ENCODE measurements at places on chromosomes 4 and X.

DNA sequence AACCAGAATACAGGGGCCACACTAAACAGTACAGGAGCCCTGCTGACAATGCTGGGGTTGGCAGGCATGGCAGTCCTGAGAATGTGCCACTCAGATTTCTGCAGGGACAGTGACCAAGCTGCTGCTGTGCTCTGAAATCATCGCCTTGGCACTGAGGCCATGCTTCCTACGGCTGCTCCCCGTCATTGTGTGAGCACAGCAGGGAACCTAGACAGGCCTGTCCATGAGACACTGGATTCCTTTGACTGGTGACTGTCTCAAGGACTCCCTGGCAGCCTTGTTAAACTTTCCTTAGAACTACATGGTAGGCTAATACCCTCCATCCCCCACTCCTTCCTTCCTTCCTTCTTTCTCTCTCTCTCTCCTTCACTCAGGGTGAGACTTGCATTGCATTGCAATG is 111.4 kb downstream of the LUZP4 start:
- no peak for DNase-seq

DNA sequence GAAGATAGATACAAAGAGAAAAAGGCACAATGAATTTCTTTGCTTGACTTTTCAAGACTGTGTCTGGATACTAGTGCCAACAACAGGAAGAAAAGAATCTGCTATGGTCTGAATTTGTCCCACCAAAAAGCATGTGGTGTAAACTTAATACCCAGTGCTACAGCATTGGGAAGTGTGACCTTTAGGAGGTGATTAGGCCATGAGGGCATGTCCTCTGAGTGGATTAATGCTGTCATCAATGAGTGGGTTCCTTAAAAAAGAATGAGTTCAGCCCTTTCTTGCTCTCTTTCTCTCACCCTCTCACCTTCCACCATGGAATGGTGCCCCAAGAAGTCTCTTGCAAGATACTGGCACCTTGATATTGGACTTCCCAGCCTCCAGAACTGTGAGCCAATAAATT is 155.7 kb upstream of the GPRIN3 start:
- DNase-seq: no peak

GRCh38 chrX:75365243-75365975 is 91.5 kb downstream of the UPRT start:
- no peak for DNase-seq

- DNase-seq: no peak
Measured at GRCh38 chrX:95889279-95889678, 795.4 kb upstream of the DIAPH2 start.

- no peak for DNase-seq
Measured at GRCh38 chrX:38102240-38102639, 95.9 kb downstream of the SYTL5 start.

DNA sequence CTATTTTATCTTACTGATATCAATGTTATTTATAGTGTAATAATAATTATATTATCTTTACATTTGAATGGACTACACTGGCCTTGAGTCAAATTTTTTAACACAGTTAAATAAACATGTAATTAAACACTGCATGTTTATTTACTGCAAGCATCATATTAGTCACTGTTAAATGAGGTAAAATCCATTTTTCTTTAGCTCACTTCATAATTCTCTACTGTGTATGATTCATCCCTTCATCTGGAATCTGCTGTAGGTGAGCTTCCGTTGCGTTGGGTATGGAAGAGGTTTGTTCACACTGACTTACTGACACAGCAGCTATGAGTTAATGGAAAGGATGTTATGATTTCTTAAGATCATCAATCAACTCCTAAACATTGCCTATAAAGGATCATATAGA is 572.3 kb downstream of the PCDH11X start:
- DNase-seq: no peak

GRCh38 chr4:38572793-38573192 is 91.2 kb upstream of the KLF3 start:
- no peak for DNase-seq

- DNase-seq: no peak
Measured at GRCh38 chr4:91596718-91597117, 707.0 kb upstream of the GRID2 start.

DNA sequence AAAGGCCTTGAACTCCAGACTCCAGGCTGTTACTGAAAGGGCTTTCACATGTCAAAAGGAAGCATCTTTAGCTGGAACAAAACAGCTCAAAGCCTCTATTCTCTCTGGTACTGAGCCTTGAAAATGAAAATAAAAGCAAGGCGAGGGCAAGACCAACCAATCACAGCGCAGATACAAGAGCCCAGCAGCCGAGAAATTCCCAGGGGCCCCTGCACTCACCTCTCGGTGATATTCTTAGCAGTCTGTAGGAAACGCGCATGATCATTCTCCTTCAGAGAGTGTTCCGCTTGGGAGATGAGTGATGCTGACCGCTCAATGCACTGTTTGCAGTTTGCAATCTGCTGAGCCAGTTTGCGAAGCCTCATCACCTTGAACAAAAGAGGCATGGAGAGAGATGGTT is 138.1 kb downstream of the MID1 start:
- DNase-seq: no peak

DNA sequence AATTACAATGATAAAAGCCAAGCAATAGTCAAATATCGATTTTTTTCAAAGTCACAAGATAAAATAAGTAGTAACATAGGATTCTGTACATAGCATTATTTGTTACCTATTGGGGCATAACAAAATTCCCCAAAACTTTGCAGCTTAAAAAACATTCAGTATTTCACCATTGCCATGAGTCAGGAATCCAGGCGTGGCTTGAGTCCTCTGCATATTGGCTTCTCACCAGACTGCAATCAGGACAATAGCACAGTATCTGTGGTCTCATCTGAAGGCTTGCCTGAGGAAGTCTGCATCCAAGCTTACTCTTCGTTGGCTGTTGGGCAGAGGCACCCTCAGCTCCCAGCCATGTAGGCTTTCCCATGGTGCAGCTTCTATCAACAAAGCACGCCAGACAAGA is 6.2 kb upstream of the CTBP1 start:
- DNase-seq: no peak

DNA sequence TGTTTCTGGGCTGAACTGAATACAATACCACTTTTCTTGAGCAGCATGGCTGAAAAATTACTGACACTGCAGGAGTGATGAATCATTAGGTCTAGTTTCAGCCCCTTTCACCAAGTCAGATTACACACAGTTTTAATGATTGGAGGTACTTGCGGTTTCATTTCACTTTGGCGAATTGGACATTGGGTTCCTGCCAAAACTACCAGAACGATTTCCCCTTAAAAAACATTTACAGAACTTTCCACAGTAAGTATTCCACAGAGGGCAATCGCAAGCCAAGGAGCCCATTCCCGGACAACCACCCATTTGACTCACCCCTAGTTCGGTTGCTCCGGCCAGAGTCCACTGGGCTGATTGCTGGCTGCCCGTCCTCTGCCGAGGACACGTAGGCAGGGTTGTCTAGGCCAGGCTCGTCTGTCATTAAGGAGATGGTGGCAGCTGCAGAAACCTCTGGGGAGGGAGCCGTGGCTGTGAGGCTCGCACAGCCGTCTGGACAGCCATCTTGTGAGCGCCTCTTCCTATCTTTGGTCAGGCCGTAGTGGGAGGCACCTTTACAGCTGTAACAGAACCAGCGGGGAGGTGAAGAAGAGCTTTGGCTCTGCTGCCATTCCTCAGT is 83.5 kb downstream of the LNX1 start:
- DNase-seq: no peak

GRCh38 chrX:154307202-154307601 is 11.6 kb downstream of the TKTL1 start:
- DNase-seq: no peak

- DNase-seq: no peak
Measured at GRCh38 chr4:121784975-121785374, 16.1 kb upstream of the EXOSC9 start.

- no peak for DNase-seq
Measured at GRCh38 chr4:19187096-19187495, 1064.6 kb upstream of the SLIT2 start.

All from T47D (cell line).